ENCODE measurements at places on chromosomes 4 and X. TPM values are rescaled to one million over a fixed set of nuclear protein-coding genes. Genes with fewer than 3 reads are reported as not detected.

- H3K4me3 ChIP-seq, result peak overlapping the region; percentile 99
- H3K36me3 ChIP-seq, result no peaks in the 10 kb centered on the region
- H3K27me3 ChIP-seq, result no peaks in the 10 kb centered on the region
Observed at GRCh38 chr4:2241003-2241402, 918 bp downstream of the HAUS3 start.

DNA sequence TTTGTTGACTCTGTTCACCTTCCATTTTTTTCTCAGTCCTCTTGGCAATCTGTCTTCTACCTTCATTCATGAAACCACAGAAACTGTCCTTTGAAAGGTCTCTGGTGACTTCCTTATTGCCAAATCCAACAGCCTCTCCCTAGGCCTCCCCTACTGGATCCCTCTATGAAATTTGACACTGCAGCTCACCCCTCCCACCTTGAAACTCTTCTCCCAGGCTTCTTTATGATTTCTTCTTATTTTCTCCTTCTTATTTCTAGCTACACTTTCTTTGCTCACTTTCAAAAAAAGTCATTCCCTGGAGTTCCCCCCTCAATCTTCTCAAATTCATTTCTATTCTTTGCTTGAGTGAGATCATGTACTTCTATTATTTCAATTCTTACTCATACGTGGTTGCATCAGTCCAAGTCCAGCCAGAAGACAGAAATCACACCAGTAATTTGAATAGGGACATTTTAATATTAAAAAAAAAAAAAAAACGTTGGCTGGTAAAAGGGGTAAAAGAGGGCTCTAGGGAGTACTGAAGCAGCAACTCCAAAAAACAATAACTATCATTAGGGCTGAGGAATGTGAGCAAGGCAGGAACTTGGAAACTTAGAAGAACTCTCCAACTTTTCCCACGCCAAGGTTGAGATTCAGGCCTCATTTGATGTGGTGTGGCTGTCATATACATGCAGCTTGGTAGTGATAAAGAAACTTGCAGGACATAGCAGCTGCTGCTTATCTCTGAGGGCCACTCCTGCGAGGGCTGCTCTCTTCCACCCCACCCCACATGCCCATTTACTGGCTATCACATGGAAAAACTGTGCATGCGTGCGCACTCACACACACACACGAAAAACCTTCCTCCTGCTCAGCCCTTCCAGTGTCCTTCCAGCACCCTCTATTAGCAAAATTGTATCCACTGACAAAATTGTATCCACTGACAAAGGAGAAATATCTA, 169.8 kb upstream of the GALNT7 start:
- no peak for DNase-seq
- H3K27me3 ChIP-seq, result no peaks in the 10 kb centered on the region
- no peak overlapping the region for H3K4me3 ChIP-seq

- H3K36me3 ChIP-seq, result no peaks in the 10 kb centered on the region
- no peak for DNase-seq
- no peak overlapping the region for H3K4me3 ChIP-seq
- H3K27me3 ChIP-seq, result no peaks in the 10 kb centered on the region
Observed at GRCh38 chr4:18278244-18278643, 256.7 kb upstream of the LCORL start.

Gene SOX3
- total RNA-seq, result not detected

Gene SYNPO2
- total RNA-seq, result 19.0 TPM

Gene AREG
- total RNA-seq, result 16.6 TPM

Gene ERAS
- total RNA-seq, result not detected

All from esophagus squamous epithelium (tissue), 5 donors.